ENCODE measurements at places on chromosomes 12 and 14.
A peak's percentile ranks its signal among the peaks of the same experiment; 100 is the strongest.

DNA sequence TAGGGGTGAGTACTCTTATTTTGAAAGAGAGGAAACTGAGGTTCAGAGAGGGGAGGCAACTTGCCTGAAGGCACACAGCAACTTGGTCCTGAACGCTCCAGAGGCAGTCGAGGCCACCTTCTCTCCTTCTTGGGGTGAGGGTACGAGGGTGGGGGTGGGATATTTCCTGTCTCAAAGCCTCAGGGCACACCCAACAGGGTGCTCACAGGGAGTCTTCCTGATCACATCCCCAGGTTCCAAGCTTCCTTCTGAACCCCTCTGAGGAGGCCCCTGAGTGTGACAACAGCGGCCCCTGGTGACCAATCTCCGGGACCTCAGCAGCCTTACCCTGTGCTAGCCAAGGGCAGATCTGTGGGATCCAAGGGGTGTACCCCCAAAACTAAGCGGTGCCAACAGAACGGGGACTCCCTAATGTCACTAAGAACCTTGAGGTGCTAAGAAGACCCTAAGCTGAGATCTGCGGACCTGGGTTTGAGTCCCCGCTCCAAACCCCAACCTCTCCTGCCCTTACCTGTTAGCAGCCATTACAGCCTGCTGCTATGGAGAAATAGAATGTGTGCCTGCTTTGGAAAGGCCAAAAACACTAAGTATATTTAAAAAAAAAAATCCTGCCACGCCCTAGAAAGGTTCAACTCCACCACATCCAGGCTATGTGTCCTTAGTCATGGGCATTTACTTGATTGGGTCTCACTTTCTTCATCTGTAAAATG, 57.9 kb downstream of the TRPV4 start:
- peak; percentile 71 for DNase-seq

- no peak for DNase-seq
Measured at GRCh38 chr14:102717276-102717675, 60.0 kb upstream of the TRAF3 start.

- no peak for DNase-seq
Measured at GRCh38 chr14:106803379-106803778, 1277.0 kb downstream of the TMEM121 start.

GRCh38 chr14:79408696-79409095, 802.6 kb downstream of the DIO2 start:
- DNase-seq, result no peak

- no peak for DNase-seq
Measured at GRCh38 chr12:69837657-69838415, 12.8 kb downstream of the MYRFL start.

DNA sequence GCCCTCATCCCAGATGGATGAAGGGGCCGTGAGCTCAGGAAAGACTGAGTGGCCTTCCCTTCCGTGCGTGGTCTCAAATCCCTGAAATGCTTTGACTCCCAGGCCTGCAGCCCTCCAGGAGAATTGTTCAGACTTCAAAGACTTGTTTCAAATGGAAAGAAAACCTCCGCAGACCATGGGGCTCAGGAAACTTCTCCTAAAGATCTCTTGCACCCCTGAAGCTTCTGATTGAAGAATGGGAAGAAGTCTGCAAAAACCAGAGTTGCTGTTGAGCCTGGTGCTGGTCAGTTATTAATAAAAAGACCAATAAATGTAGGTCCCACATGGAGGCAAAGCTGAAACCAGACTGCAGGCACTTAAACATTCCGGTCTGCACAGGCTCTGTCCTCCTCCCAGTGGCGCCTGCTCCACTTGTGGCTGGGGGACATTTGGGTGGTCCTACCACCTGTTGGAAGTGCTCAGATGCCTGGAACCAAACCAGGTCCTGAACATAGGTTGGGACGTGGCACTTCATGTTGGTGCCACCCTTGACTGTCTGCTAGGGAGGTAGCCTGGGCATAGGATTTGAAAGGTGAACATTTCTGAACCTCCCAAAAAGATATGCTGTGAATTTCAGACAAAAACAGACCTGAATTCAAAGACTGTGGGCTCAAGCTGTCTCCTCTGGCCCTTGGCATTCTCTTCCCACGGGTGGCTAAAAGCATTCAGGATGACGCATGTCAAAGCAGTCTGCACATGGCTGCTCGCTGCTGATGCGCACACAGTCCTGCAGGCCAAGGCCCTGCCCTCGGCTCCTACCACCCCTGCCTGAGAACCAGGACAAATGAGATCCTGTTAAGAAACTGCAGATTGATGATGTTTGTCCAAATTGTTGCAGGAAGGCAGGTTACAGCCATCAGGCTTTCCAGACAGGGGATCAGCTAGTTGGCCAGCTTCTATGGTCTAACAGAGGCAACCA, 36.2 kb upstream of the MEG3 start:
- no peak for DNase-seq

DNA sequence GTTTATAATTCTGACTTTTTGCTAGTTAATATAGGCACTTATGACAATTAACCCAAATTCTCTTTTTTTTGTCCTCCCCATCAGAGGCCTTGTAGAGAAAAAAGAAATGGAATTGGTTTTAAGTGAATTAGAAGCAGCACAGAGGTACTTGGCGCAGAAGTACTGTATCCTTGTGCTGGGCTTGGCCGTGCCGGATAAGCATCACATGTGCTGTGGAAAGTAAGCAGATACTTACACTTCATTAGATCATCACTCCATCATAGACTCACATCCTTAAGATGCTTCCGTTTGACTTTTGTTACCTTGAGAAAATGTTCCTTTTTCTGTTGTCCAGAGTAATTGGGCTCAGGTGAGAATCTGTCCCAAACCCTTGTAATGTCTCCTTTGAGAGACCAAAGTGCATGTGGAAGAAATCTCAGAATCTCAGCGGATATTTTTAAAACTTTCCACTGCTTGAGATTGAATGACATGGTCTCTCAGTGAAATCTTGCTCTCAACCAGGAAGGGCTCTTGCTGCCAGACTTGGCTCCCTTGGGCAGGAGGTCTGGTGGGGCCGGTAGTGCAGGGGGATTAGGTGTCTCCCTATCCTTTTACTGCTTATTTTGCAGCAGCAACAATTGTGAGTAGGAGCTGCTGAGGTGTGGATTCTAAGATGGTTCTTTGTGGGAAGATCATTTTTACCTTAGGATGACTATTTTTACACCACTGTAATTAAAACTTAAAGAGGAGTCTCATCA, 24.8 kb downstream of the PPP1R36 start:
- DNase-seq, result no peak

DNA sequence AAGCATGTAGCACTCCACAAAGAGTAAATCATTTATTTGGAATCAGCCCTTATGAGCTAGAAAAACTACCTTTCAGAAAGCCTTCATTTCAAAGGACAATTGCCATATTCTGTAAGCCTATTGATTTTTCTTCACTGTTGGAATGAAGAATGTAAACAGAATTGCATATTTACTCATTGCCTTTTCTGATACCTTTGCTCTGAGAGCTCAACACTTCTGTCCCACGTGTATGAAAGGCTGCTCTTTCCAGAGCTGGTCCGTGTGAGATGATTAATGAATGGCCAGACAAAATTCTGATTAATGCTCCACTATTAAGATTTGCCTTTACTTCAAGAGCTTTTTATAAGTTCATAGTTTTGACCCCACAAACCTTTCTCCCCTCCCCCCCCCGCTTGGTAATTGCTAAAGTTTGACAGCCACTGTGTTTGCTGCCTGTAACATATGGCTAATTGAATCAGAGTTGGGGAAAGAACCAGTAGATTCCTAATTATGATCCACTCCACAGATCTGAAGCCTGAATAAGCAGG, 63.0 kb upstream of the PLEKHA5 start:
- DNase-seq, result no peak

DNA sequence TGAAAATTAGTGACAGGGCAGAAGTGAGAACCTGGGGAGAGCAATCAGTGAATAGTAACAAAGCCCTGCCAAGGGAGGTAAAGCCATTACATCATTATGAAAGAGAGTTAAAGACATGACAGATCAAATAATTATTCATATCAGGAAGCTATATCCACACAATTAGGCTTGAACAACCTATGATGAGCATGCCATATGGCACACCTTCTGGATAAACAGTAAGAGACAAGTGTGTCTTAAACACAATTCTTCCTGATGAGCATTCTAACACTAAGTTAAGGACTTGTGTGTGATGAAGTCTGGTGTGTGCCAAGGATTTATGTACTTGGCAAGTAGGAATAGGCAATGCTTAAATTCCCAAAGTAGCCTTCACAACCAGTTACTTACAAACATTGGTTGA, 76.1 kb downstream of the GALNT4 start:
- DNase-seq, result no peak

DNA sequence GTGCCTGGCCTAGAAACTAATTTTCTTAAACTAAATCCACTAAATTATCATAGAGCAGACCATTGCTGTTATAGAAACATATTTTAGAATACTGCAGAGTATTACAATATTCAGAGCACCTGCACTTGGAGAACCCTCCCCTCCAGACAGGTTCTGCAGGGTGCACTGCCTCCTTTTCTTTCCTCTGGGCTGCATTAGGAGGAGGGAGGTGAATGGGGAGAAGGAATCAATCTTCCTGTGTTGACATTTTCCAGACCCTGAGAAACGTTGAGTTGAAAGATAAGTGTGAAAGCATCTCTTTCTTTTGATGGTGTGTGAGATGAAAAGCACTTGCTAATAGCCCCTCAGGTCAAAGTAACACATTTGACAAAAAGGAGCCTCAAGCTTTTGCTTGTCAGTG, 7.3 kb downstream of the SYNE2 start:
- no peak for DNase-seq

GRCh38 chr14:90058876-90059458, 2.8 kb upstream of the KCNK13 start:
- no peak for DNase-seq

- no peak for DNase-seq
Measured at GRCh38 chr12:47067176-47067575, 12.2 kb upstream of the PCED1B start.

GRCh38 chr12:103955811-103956508, 9.7 kb upstream of the TDG start:
- DNase-seq, result no peak

DNA sequence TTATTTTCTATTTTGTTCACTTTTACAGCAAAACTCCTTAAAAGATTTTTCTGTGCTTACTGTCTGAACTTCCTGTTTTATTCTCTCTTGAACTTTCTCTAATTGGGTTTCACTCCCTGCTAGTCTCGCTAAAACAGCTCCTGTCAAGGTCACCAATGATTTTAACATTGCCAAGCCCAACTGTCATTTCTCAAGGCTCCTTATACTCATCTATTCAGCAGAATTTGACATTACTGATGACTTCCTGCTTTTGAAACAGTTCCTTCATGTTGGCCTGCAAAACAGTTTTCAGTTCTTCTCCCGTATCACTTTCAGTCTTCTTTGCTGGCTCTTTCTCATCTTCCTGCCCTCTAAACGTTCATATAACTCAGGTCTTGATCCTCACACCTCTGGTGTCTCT, 268.5 kb upstream of the USP15 start:
- DNase-seq, result no peak

GRCh38 chr12:2101359-2101758, 48.6 kb downstream of the CACNA1C start:
- no peak for DNase-seq

- DNase-seq, result no peak
Measured at GRCh38 chr14:65336191-65336591, 76.3 kb upstream of the FUT8 start.

DNA sequence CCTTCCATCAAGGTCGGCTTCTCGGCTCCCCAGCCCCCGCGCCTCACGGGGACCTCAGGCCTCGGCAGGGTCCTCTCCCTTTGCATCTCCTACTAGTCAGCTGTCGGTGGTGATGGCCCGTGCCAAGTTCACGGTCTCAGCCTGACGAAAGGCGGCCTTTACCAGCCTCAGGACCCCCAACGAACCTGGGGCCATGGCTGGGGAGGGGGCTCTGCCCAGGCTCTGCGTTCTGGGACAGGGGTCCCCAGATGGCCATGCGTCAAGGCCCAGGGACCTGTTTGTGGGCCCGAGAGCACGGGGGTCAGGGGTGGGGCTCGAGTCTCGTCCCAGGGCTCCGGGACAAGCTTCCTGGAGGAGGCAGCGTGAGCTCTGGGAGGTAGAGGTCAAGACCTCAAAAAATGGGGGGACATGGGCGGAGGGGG, 32.8 kb upstream of the DEGS2 start:
- no peak for DNase-seq

- no peak for DNase-seq
Measured at GRCh38 chr12:68261896-68262295, 8.5 kb upstream of the IL22 start.

DNA sequence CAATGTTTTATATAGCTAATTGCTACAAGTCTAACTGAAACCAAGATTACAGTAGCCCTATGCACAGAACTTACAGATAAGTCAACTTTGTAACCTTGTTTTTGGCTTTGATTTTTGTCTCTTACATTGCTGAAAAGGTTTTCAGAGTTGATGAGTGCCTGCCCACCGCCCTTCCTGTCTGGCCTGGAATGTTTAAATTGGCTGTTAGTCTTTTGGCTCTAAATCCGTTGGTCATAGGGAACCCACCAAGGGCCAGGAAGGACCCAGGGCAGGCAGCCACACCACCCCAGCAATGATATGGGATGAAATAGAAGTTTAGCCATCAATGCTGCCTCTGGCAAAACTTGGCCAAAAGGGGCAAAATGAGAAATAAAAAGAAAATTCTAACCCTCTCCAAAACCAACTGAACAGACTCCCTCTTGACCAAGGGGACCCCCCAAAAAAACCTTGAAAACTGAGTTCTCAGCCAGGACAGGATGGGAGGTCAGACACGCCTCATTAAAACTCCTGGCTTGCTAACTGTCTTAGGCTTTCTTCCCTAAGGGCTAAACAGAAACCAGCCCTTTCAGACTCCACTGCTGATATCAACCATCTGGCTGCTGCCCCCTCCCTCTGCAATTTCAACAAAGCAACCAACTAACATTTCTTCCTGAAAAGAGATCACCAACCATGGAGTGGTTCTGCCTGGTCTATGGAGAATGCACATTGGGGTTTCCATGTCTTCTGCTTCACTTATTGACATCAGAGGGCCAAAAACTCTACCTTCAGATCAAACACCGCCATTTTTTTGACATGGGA, 242.1 kb upstream of the NOS1 start:
- no peak for DNase-seq

GRCh38 chr12:11685316-11685715, 35.8 kb downstream of the ETV6 start:
- DNase-seq, result no peak

- no peak for DNase-seq
Measured at GRCh38 chr14:69711477-69711876, 55.5 kb upstream of the SRSF5 start.

GRCh38 chr14:23160924-23161522, 22.4 kb downstream of the SLC7A8 start:
- DNase-seq, result peak; percentile 78

- DNase-seq, result no peak
Measured at GRCh38 chr12:19021240-19021639, 108.3 kb upstream of the PLEKHA5 start.

GRCh38 chr12:48978291-48978740, at the start of gene WNT1:
Gene WNT1, plus strand, starts transcription at chr12:48978322. Its CDS starts 329 bp downstream, at chr12:48978651.
- DNase-seq, result no peak

DNA sequence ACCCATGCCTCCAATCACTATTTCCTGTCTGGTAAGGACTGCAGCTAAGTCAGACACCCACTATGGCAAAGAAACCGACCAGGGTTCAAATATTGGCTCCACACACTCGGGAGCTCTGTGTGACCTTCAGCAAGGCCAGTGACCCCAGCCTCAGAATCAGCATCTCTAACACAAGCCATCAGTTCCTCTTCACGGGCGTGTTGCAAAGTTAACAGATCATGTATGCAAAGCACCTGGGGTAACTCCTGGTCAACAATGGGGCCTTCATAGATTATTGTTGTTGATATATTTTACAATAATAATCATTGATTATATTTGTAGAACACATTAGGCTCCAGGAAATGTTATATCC, 6.2 kb upstream of the FAM222A start:
- no peak for DNase-seq

GRCh38 chr14:40318211-40318719, 886.0 kb upstream of the FBXO33 start:
- no peak for DNase-seq

- DNase-seq, result peak; percentile 17
Measured at GRCh38 chr14:78022059-78022458, 148.1 kb upstream of the NRXN3 start.
